NCI-H1105 (cell line): ENCODE measurements at places on chromosomes 7 and 10.

GRCh38 chr7:100469227-100470044 is 5.4 kb upstream of the SPACDR start:
- peak; percentile 48 for DNase-seq

- DNase-seq, result no peak
Observed at GRCh38 chr7:17661982-17662585, 278.2 kb downstream of the SNX13 start.

GRCh38 chr10:56633876-56634452 is 272.9 kb upstream of the ZWINT start:
- DNase-seq, result peak; percentile 54

GRCh38 chr7:150356265-150356897 is 12.2 kb upstream of the REPIN1 start:
- peak; percentile 35 for DNase-seq

- no peak for DNase-seq
Observed at GRCh38 chr10:11698691-11699549, 43.3 kb upstream of the ECHDC3 start.
